ENCODE measurements at places on chromosomes 11 and 22.

DNA sequence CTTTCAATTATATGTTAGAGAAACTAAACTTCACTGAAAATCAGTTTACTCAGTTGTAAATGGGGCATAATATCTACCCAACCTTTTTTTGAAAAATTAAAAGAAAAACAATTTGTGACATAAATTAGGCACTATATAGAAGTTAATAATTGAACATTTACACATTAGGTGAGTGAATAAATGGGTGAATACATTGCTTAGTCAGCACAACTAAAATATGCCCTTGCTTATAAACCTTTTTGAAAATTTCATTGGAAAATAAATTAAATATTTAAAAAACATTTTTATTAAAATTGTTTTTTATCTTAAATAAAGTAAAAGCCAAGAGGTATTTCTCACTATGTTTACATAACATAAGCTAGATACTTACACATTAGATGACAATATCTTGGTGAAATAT is 994.5 kb upstream of the TENM4 start:
- no peak for DNase-seq

GRCh38 chr11:73404506-73405145 is 28.4 kb downstream of the RELT start:
- no peak for DNase-seq

DNA sequence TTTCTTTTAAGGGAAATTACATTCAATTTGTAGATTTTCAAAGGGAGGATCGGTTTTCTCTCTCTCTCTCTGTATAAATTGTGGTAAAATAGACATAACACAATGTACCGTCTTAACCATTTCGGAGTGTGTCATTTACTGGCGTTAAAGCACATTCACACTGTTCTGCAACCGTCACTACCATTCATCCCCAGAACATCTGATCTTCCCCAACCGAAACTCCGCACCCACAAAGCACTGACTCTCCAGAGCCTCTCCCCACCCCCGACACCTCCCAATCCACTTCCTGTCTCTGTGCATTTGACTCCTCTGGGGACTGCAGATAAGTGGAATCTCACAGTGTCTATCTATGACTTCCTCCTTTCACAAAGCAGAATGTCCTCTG is 15.9 kb upstream of the GRAMD4 start:
- DNase-seq, result peak; percentile 76

- no peak for DNase-seq
Observed at GRCh38 chr11:68832476-68833181, 9.1 kb downstream of the CPT1A start.

GRCh38 chr11:38721586-38722315 is 2123.7 kb upstream of the RAG2 start:
- no peak for DNase-seq

DNA sequence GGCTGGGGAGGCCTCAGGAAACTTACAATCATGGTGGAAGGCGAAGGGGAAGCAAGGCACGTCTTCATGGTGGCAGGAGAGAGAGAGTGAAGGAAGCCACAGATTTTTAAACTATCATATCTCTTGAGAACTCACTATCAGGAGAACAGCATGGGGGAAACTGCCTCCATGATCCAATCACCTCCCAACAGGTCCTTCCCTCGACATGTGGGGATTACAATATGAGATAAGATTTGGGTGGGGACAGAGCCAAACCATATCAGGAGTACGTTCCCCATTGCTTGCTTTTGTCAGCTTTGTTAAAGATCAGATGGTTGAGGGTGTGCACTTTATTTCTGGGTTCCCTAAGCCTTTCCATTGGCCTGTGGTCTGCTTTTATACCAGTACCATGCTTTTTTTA is 53.7 kb upstream of the E2F8 start:
- DNase-seq, result no peak

DNA sequence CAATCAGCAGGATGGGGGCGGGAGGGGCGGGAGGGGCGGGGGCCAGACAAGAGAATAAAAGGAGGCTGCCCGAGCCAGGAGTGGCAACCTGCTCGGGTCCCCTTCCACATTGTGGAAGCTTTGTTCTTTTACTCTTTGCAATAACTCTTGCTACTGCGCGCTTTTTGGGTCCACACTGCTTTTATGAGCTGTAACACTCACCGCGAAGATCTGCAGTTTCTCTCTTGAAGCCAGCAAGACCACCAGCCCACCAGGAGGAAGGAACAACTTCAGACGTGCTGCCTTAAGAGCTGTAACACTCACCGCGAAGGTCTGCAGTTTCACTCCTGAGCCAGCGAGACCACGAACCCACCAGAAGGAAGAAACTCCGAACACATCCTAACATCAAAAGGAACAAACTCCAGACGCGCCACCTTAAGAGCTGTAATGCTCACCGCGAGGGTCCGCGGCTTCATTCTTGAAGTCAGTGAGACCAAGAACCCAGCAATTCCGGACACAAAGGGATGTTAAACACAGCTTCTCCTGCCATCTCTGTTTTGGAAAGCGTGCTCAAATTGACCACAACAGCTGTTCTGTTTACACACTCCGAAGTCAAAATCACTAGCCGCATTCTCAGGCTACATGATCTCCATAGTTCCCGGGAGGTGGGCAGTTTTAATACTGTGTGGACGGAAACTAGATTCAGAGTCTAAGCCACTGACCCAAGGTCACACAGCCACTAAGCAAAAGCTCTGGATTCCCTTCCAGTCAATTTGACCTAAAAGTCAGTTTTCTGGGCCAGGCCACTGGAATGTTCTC is 11.9 kb downstream of the PLAAT2 start:
- DNase-seq, result peak; percentile 49

- DNase-seq, result no peak
Observed at GRCh38 chr11:80958361-80958760, 1517.5 kb upstream of the TENM4 start.

DNA sequence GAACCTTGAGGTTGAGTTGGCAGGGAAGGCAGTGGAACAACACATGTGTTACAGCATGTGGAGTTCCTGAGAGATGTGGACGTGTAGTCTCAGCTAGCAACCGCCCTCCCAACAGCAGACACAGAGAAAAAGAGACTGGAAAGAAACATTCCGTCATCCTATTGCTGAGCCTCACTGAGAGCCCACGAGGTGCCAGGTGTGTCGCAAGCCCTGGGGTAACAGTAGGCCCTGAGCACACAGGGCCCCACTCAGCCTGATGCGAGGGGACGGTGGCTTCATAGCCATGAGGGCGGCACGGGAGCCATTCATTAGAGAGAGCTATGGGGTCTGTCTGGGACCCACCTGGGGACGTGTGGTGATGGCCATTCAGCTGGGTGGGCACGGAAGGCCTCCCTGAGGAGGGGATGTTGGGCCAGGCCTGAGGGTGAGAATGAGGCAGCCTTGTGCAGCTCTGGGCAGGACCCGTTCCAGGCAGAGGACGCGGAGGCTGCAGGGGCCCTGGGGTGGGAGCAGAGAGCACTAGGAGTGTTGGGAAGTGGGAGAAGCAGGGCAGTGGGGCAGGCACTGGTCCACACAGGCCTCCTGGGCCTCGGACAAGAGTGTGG is 26.2 kb downstream of the MPPED1 start:
- no peak for DNase-seq

DNA sequence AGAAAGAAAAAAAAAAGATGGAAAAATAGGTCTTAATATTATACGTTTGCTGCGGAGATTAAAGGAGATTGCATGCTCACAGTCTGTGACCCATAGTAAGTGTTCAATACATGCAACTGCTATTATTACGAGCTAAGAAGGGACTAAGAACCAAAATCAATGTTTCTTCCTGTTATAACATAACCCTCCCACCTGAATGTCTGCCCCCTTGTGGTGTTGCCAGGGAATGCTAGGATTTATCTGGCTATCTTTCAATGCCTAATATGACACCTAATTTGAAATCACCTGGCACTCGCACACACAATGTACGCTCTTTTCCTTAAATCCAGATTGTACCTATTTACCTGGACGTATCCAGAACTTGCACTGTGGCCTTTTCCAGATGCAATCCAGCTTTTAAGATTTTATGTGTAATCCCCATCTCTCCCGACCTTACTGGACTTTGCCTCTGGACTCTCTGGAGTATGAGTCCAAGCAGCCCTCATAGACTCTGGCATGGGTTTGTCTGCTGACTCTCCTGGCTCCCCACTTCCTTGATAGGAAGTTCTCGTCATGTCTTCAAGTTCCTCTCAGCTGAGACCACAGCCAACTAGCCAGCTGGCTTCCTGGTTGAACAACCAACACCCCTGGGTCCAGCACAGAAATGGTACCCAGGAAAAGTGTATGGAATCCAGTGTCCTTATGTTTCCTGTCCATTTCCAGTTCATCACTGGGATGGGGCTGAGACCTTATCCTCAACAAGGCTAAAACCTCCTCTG is 151.5 kb downstream of the CCDC34 start:
- DNase-seq, result no peak

- DNase-seq, result no peak
Observed at GRCh38 chr11:119427279-119427678, 4.3 kb upstream of the THY1 start.

DNA sequence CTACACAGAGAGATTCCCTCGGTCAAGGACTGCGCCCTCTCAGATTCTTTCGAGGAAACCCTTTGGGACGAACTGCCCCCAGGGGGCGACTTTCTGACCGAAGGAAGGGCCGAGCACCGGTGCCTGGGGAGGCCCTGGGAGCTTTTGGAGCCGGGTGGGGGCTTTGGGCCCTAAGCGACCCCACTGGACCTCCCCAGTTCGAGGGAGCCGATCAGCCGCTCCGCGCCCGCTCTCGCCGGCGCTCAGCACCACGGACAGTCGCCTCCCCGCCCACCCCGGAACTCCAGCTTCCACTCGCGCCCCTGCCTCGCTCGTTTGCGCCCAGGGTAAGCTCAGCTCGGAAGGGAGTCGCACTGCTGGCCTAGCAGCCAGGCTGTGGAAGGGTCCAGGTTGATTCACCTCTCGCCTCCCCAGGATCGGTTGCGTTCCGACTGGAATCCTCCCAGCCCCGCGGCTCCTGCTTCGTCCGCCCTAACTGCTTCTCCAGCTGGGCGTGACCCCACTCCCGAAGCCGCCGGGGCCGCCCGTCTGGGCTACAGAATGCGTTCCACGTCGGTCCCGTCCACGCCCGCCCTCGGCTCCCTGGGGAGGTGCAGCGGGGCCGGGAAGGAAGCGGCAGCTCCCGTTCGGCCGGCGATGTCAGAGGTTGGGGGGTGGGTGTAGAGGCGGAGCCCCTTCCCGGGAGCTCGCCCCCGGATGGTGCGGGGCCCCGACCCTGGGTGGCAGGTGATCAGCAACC is 428 bp downstream of the SCN3B start:
- peak; percentile 47 for DNase-seq

DNA sequence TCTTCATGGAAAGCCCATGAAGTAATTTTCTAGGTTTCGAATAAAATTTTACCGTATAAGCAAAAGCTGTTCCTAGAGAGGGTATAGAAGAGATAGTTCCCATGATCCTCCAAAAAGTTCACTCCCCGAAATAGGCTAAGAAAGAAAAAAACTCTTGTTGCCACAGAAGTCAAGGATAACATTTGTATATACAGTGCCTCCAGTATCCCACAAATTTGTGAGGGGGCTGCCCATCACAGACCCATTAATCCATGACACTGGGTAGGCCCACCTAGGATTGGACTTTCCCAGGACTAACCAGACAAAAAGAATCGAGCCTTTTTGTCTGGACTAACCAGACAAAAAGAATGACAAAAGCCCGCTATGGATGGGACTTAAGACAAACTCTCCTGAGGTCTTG is 233.0 kb downstream of the DDX10 start:
- DNase-seq, result no peak

GRCh38 chr22:19143967-19144400 is 467 bp downstream of the ESS2 start:
- peak; percentile 52 for DNase-seq

DNA sequence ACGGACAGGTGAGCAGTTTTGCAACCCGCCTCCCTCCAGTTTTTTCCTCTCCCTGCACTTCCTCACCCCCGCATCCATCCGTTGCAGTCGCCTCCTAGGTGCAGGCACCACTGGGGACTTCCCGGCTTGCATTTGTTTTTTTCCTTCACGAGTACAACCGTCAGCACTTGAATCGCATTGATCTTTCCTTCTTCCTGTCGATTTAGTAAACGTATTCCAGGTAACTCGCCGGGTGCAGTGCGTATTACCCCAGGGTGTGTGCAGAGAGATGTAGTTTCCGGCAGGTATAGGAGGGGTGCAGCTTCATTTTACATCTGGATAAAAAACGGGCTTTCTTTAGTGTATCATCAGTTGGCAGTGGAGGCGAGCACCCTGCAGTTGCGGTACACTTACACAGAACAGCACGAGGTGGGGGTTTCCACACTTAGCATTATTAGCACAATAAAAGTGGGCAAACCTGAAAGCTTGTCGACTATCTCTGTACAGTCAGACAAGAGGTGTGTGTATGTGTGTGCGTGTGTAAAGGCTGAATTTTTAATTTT is at the start of gene SORL1-AS1:
TSS of gene SORL1-AS1 (minus strand) at position 359 of the 542 bp plus-strand sequence.
- DNase-seq, result peak; percentile 68

GRCh38 chr11:111320728-111321568 is 22.6 kb downstream of the POU2AF3 start:
- DNase-seq, result no peak

- no peak for DNase-seq
Observed at GRCh38 chr11:117605331-117605730, 191.7 kb downstream of the DSCAML1 start.

DNA sequence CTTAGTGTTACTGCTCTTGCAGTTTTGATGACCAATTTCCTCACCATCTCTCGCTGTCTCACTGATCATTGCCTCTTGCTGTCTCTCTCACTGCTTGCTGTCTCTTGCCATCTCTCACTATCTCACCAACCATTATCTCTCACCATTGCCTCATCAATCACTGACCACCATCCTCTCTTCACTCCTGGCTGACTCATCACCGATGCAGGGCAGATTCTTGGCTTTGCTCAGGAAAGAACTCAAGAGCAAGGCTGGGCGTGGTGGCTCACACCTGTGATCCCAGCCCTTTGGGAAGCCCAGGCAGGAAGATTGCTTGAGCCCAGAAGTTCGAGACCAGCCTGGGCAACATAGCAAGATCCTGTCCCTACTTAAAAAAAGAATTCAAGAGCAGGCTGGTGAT is 66.3 kb upstream of the SYN3 start:
- no peak for DNase-seq

DNA sequence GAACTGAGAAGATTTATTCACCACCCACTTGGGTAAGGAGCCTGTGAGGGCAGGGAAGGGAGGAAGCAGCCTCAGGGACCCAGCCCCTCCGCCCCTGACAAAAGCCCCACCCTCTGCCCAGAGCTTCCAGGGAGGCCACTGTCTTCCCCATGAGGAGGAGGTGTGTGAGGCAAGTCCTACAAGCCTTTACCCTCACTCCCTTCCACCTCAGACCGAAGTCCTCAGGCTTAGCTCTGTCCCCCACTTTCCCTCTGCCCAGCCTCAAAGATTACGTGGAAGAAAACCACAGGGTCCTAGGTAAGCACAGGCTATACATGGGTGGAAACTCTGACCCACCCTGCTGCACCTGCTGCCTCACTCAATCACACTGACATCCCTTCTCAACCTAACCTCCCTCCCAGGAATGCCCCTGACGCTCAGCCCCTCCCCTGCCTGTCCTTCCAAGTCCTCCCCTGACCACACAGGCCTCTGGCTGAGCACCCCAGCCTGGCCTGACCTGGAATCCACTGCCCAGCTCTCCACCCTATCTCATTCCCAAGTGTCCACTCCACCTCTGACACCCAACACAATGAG is 3.6 kb upstream of the ARAP1 start:
- DNase-seq, result no peak

DNA sequence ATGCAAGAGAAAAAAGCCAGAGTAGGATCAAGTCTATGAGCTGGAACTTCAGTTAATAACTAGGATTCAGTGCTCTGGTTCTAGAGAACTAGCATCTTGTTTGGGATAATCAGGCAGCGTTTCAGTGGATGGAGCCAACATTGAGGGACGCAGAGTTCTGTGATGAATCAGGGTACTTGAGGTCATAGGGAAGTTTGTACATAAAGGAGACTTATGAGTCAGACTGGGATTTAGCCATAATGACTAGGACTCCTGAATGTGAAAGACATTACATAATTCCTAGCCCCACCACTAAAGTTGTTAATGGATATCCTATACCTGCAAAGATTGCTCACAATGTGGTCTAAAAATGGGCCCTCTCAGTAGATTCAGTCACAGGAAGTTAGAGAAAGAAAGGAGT is 6.8 kb downstream of the SLN start:
- DNase-seq, result no peak
